ENCODE measurements at places on chromosomes 12 and 14.

DNA sequence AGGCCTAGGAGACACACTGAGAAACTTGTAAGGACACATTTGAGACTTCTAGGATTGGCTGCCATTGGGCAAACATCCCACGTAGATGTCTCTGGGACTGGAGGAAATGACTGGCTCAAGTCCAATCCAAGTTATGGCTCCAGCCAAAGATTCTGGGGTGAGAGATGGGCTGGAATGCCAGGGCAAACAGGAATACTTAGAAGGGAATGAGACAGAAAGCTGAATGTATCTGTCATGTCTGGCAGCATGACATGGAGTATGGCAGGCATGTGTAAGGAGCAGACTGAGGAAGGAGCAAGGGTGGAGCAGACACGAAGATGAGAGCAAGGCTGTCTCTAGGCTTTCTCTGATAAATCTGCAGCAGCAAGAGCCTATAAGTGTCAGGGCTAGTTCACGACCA lies 209.2 kb downstream of the PHLDA1 start:
- no peak for DNase-seq

GRCh38 chr12:30996255-30996654 lies 69.7 kb downstream of the TSPAN11 start:
- no peak for DNase-seq

DNA sequence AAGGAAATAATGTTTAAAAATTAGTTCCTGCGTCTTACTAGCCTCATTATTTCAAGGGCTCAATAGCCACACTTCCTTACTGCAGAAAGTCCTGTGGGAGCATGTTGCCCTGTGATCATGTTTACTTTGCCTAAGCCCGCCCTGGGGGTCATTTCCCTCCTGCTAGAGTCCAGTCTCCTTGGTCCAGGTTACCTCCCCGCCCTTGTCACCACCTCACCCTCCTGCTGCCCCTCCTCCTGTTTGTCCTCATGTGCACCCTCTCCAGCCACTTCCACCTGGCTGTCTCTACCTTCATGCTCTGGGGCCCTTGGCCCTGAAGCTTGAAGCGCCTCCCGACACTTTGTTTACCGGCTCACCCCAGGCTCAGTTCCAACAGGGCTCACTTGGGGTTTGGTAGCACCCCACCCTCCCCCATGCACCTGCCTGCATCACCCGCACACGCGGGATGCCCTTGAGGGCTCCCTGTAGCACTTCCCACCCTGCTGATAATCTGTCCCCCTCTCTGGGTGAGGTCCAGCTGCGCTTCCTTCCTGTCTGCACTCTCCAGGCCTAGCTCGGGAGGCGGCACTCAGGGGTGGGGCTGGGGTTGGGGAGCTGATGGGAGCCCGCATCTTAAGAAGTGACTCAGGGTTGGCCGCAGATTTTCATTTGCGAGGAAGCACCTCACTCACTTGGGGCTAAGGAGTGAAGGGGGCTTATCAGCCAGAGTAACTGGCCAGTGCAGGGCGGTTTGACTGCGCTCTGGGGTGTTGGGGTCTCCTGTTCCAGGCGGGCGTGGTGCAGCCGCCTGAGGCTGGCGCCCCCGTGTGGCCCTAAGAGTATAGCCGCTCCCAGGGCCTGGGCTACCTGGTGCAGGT lies 40.1 kb downstream of the SMIM41 start:
- DNase-seq, result no peak

DNA sequence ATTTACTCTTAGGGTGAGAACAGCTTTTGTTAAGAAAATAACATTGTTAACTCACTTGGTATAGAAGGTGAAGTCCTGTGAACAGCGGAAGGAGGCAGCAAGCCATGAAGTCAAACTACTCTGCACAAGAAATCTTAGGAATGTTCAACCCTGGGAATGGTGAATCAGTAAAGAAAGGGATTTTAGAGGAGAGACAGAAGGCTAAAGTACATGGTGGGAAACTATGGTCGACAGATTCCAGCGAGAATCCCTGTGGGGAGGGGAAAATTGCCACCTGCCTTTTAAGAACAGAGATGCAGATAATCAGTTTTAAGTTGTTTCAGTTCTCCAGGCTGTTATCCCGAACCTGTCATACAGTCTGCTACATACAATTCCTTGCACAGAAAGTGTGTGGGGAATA lies 63.2 kb upstream of the PTPRR start:
- DNase-seq, result no peak

- no peak for DNase-seq
Measured at GRCh38 chr12:106722837-106723236, 51.6 kb upstream of the RIC8B start.

GRCh38 chr14:92553438-92553837 lies 39.9 kb downstream of the RIN3 start:
- DNase-seq, result no peak

GRCh38 chr12:12676605-12677004 lies 19.4 kb downstream of the GPR19 start:
- no peak for DNase-seq

DNA sequence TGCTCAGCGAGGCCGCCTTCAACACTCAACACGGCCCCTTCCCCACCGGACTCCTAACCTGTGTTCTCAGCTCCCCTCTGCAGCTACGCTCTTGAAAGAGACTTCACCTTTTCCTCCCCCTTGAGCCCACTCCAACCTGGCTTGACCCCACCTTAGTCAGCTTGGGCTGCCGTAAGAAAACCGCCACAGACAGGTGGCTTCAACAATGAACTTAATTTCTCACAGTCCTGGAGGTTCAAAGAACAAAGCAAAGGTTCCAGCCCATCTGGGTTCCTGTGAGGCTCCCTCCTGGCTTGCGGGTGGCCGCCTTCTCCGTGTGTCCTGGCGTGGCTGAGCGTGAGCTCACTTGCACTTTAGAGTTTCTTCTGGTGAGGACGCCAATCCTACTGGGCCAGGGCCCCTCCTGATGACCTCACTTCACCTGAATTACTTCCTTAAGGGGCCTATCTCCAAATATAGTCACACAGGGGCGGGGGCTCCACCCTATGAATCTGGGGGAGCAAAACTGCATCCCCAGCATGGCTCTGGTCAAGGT lies 138.8 kb downstream of the CALM1 start:
- no peak for DNase-seq

DNA sequence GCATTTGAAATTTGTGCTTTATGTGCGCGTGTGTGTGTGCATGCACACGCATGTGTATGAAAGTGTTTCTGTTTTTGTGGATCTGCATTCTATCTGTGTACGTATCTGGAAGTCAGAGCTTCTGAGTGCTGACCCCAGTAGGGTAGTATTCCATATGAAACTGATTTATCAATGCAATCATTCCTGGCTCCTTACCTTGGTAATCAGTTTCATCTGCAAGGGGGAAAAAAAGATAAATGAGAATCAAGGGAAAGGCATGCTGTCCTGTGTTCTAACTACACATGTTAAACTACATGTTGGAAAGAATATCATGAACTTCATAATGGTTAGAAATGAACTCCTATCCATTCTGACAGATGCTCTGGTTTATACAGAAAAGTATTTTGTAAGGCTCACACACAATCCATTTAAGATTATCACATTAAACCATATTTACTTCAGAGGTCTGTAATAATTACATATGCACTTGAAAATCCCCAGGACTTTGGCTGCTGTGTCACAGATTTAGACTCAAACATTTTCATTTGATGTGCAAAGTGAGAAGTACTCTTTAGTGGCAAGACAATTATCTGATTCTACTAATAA lies 276.1 kb upstream of the LMO3 start:
- DNase-seq, result no peak

DNA sequence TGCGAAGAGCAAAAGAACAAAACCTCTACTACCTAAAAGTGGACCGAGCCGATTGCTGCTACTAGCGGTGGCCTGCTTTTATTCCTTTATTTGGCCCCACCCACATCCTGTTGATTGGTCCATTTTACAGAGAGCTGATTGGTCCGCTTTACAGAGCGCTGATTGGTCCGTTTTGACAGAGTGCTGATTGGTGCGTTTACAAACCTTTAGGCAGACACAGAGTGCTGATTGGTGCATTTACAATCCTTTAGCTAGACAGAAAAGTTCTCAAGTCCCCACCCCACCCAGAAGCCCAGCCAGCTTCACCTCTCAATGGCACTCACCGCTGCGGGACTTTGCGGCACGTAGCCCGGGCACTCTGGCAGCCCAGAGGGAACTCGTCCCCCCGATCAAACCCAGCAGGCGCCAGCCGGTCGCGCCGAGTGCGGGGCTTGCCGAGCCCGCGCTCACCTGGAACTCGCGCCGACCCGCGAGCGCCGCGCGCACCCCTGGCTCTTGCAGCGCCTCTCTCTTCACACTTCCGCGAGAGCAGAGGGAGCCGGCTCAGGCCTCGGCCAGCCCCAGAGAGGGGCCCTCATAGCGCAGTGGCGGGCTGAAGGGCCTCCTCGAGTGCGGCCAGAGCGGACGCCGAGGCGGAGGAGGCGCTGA lies 8.7 kb upstream of the FGD4 start:
- no peak for DNase-seq

DNA sequence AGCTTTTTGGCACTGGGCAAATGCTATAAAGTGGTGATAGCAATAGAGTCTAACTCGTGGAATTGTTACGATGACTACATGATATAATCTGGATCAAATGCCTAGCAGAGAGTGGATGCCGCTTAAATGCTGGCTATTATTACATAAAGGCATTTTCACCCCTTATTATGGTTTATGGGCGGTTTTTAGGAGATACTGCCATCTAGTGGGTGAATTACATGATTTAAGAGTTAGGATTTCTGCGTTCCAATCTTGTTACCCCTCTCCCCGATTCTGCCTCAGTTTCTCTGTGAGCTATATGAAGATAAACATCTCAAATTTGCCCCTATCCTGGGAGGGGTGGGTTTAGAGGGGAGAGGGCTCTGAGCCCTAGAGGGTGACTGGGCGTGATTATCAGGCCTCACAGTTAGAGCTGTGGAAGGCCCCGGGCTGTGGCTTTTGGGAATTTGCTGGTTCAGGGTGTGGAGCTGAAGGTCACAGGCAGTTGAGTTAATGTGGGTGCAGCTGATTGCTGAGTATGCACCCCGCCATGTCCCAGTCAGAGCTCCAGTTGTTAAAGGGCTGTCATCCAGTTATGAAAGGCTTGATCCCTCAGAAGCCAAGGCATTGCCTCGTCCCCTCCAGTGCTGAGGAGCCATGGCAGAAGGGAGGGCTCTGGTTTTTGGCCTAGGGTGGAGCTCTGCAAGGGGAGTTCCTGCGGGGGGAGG lies 14.4 kb downstream of the CLSTN3 start:
- no peak for DNase-seq

DNA sequence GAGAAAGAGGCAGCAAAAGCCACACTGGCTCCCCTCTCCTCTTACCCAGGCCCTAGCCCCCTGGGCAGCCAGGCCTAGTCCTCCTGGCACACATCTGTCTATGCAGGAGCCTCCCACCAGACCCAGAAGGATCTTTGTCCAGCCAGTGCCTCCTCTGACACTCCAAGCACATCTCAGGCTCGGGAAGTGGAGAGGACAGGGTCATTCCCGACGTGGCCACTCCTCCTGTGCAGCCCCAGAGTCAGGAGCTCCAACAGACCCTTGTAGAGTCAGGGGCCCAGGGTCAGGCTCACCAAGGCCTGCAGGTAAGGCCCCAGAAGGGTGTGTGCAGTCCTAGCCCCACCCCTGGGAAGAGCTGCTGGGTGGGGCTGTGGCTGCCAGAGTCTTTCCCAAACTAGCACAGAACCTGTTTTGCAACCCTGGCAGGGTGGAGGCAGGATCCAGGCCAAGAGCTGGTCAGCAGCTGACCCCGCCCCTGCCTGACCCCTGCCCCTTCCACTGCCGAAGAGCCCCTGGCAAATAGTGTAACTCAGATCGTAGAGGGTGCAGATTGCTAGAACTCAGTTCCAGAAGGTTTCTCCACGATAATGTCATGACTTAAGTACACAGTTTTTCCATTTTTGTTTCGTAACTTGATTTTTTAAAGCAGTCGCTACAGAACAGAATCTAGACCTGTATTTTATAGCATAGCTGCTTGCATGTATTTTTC lies 26.6 kb upstream of the PNMA1 start:
- no peak for DNase-seq

GRCh38 chr12:101539148-101539547 lies 55.6 kb upstream of the MYBPC1 start:
- DNase-seq, result no peak

- no peak for DNase-seq
Measured at GRCh38 chr12:113537751-113538087, 66.0 kb upstream of the LHX5 start.

GRCh38 chr12:128009108-128009507 lies 257.9 kb upstream of the TMEM132C start:
- DNase-seq, result no peak

GRCh38 chr12:119239040-119239439 lies 60.3 kb downstream of the HSPB8 start:
- DNase-seq, result no peak

DNA sequence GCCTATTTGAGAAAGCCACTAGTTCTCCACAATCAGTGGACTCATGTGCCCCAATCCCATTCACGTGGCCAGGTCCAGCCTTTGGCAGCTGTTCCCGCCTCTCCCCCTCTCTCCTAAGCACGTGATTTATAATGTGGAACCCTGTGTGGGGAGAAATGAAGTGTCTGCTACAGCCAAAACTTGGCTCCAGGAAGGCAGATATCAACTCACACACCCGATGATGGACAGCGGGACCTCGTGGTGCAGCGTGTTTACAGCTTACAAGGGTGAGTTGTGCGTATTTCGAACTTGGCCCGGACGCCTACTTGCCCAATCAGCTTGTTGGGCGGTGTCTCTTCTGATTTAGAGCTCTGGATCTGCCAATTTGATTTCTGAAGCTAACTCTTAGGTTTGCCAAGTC lies 38.1 kb upstream of the FAM181A start:
- no peak for DNase-seq

DNA sequence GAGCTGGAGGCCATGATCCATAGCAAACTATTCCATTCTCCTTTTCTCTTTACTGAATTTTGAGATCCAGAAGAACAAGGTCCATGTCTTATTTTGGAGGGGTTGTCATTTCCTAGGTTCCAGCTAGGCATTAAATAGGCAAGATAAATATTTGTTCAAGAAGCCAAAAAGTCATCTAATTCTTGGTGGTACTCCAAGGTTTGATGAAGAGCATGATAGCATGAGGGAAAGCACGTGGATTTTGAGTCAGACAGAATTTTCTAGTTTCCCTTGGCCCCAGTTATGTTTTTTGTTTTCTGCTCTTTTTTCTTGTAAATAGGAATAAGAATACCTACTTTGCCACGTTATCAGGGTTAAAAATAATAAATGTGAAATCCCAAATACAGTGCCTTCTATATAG lies 25.5 kb upstream of the FRMD6 start:
- no peak for DNase-seq

GRCh38 chr12:121794534-121795033 lies 1.1 kb upstream of the RHOF start:
- DNase-seq, result no peak

GRCh38 chr14:92397150-92397952 lies 74.4 kb downstream of the SLC24A4 start:
- DNase-seq, result no peak

- DNase-seq, result no peak
Measured at GRCh38 chr12:122866950-122867607, 28.8 kb downstream of the VPS37B start.

- no peak for DNase-seq
Measured at GRCh38 chr14:97428808-97429440, 631.7 kb downstream of the VRK1 start.

- DNase-seq, result no peak
Measured at GRCh38 chr12:57541001-57541400, 6.0 kb downstream of the DCTN2 start.
